Left ventricle myocardium superior (tissue), 1 donor: ENCODE measurements at places on chromosomes 2 and 18. TPM values are rescaled to one million over a fixed set of nuclear protein-coding genes. Genes with fewer than 3 reads are reported as not detected.

PLA2R1 gene
- 2.9 TPM for total RNA-seq

KLHL41 gene
- 168 TPM for total RNA-seq

LTBP1 gene
- total RNA-seq: 72.5 TPM

TFCP2L1 gene
- total RNA-seq: 0.17 TPM

- DNase-seq: no peak
Observed at GRCh38 chr18:22207021-22207758, 37.8 kb downstream of the GATA6 start.

VWA3B gene
- total RNA-seq: not detected

DNA sequence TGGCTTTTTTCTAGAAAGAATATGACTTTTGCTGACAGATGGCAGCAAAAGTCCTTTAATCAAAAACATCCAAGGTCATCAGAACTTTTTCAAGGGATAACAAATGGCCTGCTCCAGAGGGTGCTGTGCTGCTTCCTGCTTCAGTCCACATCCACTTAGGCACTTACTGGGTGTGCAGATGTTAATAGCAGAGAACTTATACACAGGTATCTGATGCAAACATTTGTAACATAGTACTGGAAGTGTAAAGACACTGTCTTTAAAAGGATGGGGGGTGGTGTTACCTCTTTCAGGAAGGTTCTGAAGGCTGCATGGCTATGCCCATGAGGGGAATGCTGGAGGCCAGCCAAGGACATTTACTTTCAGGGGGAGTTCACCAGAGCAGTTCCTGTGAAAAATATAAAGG, 5.5 kb downstream of the HOXD8 start:
- no peak for DNase-seq

FBXO15 gene
- total RNA-seq: not detected

- no peak for DNase-seq
Observed at GRCh38 chr2:195404651-195405050, 252.4 kb upstream of the SLC39A10 start.

SERPINB2 gene
- not detected for total RNA-seq

- no peak for DNase-seq
Observed at GRCh38 chr2:46350029-46350689, 53.0 kb downstream of the EPAS1 start.

CHST9 gene
- 7.0 TPM for total RNA-seq

SP140 gene
- total RNA-seq: 0.47 TPM

CCL20 gene
- total RNA-seq: not detected

- DNase-seq: no peak
Observed at GRCh38 chr18:3321133-3321812, 59.3 kb downstream of the MYL12B start.

GRCh38 chr18:22705328-22705727, 227.8 kb upstream of the RBBP8 start:
- no peak for DNase-seq

ARHGAP28 gene
- 1.4 TPM for total RNA-seq

- peak; percentile 75 for DNase-seq
Observed at GRCh38 chr2:205706769-205707381, 24.6 kb downstream of the NRP2 start.

DNA sequence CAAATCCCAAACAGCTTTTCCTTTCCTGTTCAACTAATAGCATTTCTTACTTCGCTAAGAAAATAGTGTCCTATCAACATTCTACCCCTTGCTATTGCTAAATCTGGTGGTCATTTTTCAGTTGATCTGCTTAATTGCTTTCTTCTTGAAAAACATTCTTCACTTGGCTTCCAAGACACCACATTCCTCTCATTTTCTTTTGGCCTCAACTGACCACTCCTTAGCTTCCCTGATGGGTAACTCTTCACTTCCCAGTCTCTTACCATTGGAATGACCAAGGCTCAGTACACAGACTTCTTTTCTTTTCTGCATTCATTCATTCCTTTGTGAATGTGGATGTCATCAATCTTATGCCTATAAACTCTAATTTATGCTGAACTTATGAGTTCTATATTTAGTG, 230.8 kb upstream of the CDH2 start:
- no peak for DNase-seq

- DNase-seq: no peak
Observed at GRCh38 chr2:130728549-130729316, at the start of gene GPR148. TSS of gene GPR148 (plus strand) at chr2:130729070. CDS start at chr2:130729152, 82 bp downstream.

- DNase-seq: no peak
Observed at GRCh38 chr2:79994965-79995364, 309.6 kb downstream of the LRRTM1 start.

- DNase-seq: no peak
Observed at GRCh38 chr2:126650994-126651393, 5.0 kb upstream of the GYPC start.

FMNL2 gene
- total RNA-seq: 6.4 TPM

DNA sequence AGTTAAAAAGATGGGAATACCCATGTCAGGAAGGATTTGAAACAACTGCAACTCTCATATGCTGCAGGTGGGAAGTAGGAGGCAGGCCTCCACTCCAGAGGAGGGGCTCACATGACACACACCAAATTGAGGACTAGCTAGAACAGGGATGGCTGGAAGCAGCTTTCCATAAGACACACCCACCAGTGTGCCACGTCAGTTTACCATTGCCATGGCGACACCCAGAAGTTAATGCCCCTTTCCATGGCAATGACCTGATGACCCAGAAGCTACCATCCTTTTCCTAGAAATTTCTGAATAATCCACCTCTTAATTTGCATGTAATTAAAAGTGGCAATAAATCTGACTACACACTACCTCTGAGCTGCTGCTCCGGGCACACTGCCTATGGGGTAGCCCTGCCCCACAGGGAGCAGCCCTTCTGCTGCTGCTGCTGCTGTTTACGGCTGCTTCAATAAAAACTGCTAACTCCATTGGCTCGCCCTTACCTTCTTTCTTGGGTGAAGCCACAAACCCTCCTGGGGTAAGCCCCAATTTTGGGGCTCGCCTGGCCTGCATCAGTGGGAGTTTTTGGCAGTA, 89.4 kb downstream of the RRM2 start:
- no peak for DNase-seq

- no peak for DNase-seq
Observed at GRCh38 chr2:240018071-240018750, 6.9 kb downstream of the NDUFA10 start.

XIRP2 gene
- 248 TPM for total RNA-seq

LRATD1 gene
- total RNA-seq: 1.7 TPM

MYCN gene
- total RNA-seq: 0.45 TPM

OSBPL6 gene
- total RNA-seq: 4.6 TPM

DNA sequence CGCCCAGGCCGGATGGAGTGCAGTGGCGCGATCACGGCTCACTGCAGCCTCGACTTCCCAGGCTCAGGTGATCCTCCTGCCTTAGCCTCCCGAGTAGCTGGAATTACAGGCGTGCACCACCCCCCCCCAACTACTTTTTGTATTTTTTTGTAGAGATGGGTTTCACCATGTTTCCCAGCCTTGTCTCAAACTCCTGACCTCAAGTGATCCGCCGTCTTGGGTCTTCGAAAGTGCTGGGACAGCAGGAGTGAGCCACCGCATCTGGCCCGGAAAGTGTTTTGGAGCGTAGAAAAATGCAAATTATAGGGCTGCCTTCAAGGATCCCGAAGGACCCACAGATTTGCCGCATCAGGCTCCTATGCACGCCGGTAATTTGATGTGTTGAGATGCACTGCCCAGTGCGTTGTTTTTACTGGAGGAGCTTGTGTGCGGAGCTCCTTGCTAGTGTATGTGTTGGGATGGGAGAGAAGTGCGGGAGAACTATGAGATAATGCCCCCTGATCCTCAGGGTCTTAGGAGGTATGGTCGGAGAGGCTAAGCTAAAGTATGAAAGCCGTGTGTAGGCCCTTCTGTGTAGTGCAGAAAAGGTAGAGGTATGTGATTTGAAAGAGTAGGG, 1.2 kb upstream of the CLASP1 start:
- no peak for DNase-seq

PROKR1 gene
- not detected for total RNA-seq

GRCh38 chr18:23580677-23581367, 5.5 kb downstream of the NPC1 start:
- no peak for DNase-seq

NAT8 gene
- not detected for total RNA-seq

SERPINB11 gene
- total RNA-seq: not detected

DNA sequence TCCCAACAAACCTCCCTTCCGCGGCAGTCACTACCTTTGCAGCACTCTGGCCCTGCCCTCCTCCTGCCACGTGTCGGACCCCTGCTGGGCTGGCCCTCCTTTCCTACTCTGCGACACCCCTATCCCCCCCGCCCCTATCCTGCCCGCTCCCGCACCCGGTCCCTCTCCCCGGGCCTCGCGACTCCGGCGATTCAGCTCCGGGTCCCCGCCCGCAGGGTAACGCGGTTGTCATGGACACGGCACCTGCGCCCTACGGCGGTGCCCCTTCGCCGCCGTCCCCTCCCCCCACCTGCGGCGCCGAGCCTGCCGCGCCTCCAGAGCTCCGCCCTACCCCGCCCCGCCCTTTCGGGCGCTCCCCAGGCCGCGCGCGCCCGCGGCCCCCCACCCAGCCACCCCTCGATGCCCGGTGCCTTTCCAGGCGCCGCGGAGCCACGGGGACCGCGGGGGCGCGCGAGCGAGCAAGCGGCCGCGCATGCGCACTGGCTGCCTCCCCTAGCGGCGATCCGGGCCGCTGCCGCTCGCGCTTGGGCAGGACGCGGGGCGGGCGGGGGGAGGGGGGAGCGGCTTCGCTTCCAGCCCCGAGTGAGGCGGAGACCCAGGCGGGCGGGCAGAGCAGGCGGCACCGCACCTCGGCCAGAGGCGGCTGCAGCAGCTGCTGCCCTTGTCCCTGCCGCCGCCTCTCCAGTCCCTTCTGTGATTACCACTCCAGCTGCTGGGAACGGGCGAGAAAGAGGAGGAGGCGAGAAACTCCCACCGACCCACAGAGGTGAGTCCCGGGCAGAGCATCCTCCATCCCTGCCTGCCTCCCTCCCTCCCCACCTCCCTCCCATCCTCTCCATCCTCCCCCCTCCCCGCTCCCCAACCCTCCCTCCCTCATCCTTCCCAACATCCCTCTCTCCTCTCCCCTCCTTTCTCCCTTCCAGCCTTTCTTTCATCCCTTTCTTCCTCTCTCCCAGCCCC, at the start of gene CTNNA2:
Gene CTNNA2, plus strand, starts transcription at position 610 of the 960 bp plus-strand sequence.
- DNase-seq: peak; percentile 35

DNA sequence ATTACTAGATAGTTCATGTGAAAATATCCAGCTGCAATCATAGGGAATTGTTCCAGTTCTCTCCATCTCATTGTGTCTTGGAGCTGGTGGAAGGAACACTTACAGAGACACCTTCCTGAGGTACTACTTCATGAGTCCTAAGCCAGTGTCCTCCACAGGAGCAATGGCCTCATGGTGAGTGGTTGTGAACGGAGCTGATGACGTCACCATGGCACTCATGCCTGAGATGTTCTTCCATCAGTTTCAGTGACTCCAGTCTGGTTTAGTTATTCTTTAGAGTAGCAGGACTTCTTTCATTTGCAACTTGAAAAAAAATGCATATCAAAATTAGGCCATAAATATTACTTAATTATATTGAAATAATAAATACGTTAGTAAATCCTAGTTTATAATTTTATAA, 418.6 kb downstream of the ZNF521 start:
- no peak for DNase-seq

GRCh38 chr2:209809256-209809655, 37.6 kb downstream of the UNC80 start:
- DNase-seq: no peak

DNA sequence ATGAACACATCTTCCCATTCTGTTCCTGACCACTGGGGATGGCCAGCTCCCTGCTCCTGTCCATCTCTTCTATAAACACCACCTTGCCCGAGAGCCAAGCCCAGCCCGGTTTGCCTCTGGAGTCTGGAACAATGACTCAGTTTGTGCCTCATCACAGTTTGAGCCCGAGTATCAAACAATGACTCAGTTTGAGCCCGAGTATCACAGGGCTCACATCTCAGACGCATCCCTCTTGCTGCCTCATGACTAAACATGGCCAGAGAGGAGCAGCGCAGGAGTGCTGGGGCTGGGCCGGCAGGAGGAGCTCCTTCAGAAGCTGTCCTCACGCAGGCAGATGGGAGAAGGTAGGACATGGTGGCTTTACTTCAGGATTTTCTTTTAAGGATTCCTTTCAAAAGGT, 68.7 kb downstream of the PXDN start:
- no peak for DNase-seq

CD226 gene
- total RNA-seq: 0.92 TPM

DNA sequence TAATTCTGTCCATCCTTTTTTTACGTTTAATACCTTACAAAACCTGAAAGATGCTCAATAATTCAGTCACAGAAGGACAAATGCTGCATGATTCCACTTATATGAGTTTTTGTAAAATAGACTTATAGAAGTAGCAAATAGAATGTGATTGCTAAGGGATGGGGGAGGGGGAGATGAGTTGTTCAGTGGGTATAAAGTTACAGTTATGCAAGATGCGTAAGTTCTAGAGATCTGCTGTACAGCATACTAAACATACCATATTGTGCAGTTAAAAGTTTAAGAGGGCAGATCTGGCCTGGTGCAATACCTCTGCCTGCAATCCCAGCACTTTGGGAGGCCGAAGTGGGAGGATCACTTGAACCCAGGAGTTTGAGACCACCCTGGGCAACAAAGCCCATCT, 78.8 kb downstream of the TET3 start:
- no peak for DNase-seq

PRSS56 gene
- total RNA-seq: 0.15 TPM

- no peak for DNase-seq
Observed at GRCh38 chr2:159140070-159140769, 146.3 kb downstream of the WDSUB1 start.

- no peak for DNase-seq
Observed at GRCh38 chr2:71829008-71829407, 318.7 kb downstream of the CYP26B1 start.

SLC23A3 gene
- total RNA-seq: 0.37 TPM

NPAS2 gene
- 40.9 TPM for total RNA-seq

GRCh38 chr18:55416791-55417190, 171.2 kb downstream of the TCF4 start:
- DNase-seq: no peak

DNA sequence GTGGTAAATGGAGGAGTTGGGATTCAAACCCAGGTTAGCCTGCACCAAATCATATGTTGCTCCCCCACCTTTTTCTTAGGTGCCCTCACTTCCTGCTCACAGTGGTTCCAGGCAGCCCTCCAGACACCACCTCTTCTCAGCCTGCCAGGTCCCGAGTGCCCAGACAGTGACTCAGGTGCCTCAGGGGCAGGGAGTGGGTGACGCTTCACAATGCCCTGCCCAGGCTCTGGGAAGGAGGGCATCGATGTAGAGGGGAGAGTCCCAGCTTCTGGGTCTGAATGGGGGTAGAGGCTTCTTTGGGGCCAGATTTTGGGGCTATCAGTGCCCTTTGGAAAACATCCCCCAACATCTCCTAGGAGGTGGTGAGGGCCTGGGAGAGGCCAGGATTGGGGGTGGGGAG, 5.2 kb upstream of the DNAJB2 start:
- no peak for DNase-seq

VWC2L gene
- total RNA-seq: not detected

- DNase-seq: no peak
Observed at GRCh38 chr2:13515254-13515653, 798.5 kb downstream of the TRIB2 start.

- DNase-seq: no peak
Observed at GRCh38 chr2:130150181-130151144, 5.6 kb upstream of the CCDC74B start.
